T-helper 22 cell (primary cell): ENCODE measurements at places on chromosomes 1 and 21.

DNA sequence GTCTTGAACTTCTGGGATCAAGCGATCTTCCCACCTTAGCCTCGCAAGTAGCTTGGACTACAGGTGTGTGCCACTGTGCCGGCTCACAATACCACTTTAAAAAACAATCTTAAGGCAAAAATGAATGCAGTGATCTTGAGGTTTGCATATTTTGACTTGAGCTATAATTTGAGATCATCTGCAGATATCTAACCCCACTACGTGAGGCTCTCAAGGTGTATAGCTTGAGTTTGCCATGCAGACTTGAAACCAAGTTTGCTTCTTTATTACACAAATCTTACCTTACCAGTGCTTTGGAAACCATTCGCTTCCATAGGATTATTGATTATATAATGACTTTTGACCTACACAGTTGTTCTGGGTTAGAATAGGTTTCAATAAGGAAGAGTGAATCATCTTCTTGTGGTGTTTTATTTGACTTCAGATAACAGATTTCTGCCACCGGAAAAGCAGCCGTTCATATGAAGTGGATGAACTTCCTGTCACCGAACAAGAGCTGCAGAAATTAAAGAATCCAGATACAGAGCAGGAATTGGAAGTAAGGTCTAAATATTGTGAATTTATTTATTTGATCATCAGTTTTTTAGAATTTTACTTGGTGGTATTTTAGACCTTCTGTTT is 155.1 kb downstream of the VPS13D start:
- peak; percentile 9 for DNase-seq

DNA sequence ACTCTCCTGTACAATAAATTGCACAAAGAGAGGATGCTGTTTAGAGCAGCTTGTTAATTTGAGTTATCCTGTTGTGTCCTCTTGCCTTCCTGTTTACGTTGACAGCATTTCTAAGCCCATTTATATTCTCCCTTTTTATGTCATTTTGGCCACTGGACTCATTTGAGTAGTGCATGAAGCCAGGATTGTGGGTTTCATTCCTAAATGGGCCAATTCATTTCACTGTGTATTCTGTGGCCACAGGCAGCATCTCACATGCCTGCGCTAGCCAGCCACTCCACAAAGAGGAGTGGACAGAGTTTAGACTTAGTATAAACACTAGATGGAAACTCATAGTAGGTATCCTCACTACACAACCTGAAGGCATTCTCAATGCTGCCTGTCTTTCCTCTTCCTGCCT is 73.4 kb downstream of the DTL start:
- no peak for DNase-seq

DNA sequence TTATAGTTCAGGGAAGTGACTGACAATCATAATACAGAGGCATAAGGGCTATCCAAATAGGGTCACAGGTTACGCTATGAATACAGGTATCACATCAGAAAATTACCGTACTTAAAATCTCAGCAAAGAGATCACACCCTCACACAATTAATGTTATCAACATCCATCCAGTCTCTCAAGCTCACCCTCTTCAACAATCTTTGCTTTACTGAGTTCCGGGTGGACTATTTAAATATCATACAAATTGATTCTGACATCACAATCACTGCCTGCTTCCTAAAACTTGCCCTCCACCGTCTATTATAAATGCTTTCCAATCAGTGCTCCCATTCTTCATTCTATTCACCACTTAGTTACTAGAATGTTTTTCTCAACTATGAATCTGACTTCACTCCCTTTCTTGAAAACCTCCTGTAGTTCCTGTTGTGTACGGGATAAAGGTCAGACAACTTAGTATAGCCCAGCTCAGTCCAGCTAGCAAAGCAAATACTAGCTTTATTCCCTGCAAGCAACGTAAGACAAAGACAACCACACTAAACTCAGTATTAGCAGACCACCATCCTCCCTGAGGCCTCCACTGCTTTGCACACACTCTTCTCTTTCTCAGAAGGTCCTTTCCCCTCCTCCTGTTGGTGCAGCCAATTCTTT is 398.7 kb downstream of the SMYD3 start:
- DNase-seq, result no peak

DNA sequence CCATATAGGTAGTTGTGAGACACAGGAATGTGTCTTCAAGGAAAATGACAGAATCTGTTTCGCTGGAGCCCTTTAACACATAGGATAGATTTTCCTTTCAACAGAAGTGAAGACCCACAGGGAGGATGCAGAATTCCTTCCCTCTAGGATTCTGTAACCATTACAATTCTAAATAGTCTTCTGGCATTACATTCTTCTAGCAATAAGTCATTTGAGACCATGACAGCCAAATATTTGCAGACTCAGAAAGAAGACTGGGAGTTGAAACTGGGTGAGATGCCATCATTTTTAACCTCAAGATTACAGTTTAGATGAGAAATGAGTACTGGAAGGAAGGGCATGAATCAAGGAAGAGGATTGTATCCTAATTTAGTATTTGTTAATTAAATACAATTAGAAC is 61.6 kb downstream of the ZBTB18 start:
- DNase-seq, result no peak
